GM18507 (cell line): ENCODE measurements at places on chromosomes 4 and X.

- DNase-seq: no peak
These were observed 8.9 kb upstream of the SMIM10 start for GRCh38 chrX:134981910-134982309.

DNA sequence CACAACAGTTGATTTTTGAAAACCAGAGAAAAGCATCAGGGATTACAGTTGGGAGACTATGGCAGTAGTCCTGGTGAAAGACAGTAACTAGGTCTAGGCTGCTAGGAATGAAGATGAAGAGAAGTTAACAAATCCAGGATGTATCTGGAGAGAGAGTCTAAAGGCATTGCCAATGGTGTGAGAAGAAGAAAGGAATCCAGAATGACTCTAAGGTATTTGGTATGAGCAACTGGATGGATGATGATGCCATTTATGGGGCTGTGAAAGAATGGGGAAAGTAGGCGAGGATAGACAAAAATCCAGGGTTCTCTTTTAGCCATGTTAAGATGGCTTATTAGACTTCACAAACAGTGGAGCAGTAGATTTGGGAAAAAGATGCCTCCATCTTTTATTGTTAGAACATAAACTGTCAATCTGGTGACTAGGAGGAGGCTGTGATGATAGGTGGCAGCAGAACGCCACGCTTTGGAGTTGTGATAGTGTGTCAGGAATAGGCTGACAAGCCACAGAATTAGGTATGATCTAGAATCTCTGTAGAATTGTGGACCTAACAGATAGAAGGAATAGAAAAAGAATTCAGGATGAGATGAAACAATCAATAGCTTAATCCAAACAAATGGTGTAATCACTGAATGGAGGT lies 27.3 kb upstream of the JADE1 start:
- DNase-seq: no peak

GRCh38 chr4:179097741-179098140 lies 1655.5 kb upstream of the AGA start:
- DNase-seq: no peak

DNA sequence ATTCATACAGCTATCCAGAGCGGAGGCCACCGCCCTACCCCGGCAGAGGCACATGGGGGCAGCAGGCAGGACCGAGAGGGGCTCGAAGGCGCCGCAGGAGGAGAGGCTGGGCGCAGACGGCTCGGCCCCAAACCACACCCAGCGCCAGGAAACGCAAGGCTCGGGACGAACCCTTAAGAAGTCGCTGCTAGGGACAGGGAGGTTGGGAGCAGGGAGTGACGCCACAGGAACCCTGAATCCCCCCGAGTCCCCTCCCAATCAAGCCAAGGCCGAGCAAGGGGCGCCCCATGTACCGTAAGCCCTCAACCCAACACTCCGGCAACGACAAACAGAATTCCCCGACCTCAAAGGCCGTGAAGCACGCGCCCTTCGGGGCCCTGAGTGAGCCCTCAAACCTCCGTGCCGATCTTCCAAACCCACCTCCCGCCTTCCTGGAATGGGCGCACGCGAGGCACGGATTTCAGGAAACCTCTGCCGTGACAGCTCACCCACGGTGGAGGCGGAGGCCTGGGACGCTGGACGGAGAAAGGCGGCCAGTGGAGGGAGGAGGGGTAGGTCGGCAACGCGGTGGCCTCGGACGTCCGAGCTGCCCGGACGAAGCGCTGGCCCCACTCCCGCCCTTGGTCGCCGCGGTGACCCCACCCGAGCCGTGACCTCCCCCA lies 1.8 kb downstream of the ZFYVE28 start:
- DNase-seq: no peak

GRCh38 chr4:2041239-2042130 lies 17.6 kb upstream of the NAT8L start:
- DNase-seq: peak; percentile 92

DNA sequence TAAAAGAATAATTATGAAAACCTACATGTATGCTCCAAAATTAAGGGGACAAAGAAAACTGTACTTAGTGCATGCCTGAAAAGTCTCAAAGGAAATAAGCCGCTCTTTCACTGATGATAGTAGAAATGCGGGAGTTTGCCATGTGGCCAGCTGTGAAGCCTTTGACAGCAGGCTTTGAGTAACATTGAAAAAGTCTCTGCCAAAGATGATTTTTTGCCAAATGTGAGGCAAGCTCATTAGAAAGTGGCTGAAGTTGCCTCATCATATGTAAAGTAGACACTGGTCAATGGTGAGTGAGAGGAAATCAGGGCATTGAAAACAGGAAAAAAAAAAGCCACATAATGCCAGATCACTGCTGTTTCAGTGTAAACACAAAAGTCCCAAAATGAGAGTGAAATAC lies 2360.1 kb downstream of the PCDH7 start:
- DNase-seq: no peak

DNA sequence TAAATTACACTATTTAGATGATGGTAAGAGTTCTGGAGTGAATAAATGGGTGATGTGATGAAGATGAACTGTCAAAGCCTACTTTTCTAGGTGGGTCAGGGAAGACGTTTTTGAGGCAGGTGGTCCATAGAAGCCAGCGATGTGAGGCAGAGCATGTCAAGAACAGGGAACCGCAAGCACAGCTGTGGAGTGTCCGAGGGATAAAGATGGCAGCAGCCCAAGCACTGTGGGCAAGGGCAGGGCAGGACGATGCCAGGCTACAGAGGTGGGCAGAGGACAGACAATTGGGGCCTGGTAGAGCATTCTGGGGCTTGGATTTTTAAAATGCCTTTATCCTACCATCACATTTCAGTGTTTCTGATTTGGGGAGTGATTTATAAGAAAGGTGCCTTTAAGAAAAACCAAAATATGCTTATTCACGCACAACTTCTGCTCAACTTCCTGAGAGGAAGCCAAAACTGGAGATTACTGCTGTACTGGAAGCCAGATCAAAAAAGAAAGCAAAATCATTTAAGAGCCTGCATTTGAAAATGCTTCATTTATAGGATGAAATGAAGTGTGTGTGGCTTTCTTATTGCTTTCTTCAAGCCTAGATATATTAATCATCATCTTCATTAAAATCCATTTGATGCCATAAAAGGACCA lies 119.0 kb upstream of the WDR17 start:
- no peak for DNase-seq

DNA sequence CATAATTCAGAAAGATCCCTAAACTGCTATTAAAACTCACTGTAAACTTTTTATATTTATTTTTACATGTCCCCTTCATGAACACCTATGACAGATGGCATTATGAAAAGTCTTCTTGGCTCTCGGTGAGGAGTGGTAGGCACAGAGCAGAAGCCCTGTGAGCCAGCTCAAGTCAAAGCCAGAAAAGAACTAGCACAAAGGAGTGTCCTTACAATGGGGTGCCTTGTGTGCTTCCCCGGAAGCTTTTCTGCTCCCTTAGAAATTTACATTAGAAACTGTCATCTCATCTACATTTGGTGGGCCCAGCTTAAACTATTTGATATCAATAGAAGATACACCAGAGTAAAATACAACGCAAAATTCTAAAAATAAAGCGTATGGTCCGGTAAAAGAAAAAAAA lies 135.7 kb upstream of the MAP3K15 start:
- DNase-seq: no peak

DNA sequence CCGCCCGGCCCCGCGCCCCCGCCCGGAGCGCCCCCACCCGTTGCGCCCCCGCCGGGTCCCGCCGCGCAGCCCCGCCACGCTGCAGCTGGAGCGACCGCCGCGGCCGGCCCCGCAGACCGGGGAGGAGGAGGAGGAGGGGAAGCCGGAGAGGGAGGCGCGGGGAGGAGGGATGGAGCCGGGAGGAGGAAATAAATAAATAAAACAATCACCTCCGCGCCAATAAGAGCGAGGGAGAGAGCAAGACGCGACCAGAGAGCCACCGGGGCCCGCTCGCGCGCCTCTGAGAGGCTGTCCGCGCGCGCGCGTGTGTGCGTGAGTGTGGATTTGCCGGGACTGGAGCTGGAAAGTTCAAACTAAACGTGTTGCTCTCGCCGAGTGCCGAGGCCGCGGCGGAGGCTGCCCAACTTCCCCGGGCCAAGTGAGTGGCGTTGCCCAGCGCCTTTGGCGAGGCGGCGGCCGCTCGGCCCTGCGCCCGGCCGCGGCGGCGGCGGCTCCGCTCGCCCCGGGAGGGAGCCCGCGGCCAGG lies 2184.4 kb upstream of the TENM3 start:
- no peak for DNase-seq

- DNase-seq: no peak
These were observed 279.0 kb downstream of the ANKRD50 start for GRCh38 chr4:124433500-124433899.

DNA sequence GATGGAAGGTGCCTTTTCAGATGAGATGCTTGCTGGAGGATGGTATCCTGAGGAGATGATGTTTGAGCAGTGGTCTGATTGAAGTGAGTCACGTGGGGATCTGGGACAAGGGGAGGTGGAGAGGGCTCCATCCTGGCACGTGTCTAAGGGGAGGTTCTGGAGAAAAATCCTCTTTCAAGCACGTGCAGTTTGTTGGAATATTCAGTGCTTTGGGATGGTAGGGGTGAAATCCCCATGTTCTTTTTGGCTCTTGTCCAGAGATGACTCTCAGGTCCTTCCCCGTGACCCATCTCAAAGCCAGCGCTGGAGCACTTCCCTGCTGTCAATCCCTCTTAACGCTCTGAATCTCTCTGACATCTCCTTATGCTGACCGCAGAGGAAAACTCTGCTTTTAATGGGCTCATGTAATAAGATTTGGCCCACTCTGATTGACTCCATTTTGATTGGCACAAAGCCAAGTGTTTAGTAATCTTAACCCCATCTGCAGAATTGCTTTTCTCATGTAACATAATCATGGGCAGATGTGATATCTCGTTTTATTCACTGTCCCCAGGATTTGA lies 10.8 kb upstream of the KLKB1 start:
- no peak for DNase-seq

GRCh38 chr4:38889143-38889542 lies 21.5 kb downstream of the FAM114A1 start:
- peak; percentile 29 for DNase-seq

DNA sequence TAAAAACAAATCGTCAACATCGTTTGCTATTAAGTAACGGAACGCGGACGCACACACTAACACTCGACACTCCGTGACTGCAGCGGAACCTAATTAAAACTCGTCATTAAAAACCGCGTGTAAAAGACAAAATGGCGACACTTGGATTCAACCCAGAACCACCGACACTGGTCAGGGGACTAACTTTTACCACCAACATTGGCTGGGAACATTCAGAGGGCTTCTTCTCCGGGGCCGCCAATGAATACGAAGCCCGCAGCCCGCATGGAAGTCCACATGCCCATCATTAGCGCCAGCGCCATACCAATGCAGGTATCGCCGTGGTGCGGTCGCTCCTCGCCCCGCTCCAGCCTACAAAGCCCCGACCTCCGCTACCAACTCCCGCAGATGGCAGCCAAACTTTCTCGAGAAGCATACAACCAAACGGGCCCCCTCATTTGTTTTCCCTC lies 498 bp downstream of the RBMX start:
- no peak for DNase-seq

- DNase-seq: no peak
These were observed 130.2 kb downstream of the AMELX start for GRCh38 chrX:11423362-11423818.
